GM12878 (cell line): ENCODE measurements at places on chromosomes 7 and 10.
A peak's percentile ranks its signal among the peaks of the same experiment; 100 is the strongest.

GRCh38 chr10:3036155-3037021, 31.0 kb upstream of the PFKP start:
- peak; percentile 52 for DNase-seq

- no peak for DNase-seq
These were observed 49.2 kb upstream of the R3HCC1L start for GRCh38 chr10:98085238-98085637.

GRCh38 chr10:129483430-129484010, 16.5 kb downstream of the MGMT start:
- DNase-seq: no peak

DNA sequence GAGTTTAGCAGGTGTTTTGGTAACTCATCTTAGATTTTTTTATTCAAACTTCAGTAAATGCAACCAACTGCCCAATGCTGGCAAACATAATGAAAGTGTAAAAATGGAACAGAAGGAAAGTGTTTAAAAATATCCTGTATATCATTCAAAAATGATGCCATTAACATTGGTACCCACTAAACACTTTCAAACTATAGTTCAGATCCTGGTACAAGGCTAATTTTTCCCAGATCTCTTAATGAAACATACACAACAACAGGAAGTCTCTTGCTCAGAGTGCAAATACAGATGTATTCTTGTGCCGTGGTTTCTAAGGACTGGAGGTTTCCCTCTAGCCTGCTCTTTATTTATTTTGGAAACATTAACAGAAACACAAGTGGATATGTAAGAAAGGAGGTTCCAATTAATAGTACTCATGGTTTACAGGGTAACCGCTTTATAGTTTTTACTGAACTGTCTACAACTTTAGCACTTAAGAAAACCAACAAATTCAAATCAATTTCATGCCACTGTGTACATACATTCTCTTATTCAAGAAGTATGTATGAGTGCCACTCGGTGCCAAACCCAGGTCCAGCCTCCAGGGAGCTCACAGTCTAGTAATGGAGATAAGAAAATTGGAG, 176.0 kb upstream of the AKR1E2 start:
- no peak for DNase-seq

DNA sequence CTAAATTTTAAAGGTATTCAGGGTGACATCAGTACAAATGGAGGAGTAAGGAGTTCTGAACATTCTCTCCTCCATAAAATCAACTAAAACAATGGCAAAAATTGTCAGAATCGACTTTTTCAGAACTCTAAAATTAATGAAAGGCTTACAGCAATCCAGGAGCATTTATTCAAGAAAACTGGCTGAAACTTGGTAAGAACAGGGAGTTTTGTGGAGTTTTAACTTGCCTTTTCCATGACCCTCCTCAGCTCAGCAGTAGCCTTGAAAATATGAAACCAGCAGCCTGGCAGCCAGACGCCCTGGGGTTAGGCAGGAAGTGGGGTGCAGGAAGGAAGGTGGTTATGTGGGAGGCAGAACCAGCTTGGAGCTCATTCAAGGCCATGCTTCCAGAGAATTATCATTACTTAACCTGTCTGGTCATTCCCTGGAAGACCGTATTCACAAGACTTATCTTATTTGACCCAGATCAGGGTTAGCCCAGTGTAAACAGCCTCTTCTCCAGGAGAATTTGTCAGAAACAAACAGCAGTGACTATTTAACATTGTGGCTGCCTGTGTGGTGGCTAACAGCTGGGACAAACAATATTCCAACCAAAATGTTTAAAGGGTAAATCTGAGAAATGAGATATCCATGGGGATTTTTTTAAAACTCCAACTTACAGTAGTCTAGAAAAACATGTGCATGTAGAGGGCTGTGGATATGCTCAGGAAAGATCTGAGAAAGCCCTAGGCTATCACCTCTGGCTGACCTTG, 75.7 kb upstream of the MACROH2A2 start:
- DNase-seq: no peak

DNA sequence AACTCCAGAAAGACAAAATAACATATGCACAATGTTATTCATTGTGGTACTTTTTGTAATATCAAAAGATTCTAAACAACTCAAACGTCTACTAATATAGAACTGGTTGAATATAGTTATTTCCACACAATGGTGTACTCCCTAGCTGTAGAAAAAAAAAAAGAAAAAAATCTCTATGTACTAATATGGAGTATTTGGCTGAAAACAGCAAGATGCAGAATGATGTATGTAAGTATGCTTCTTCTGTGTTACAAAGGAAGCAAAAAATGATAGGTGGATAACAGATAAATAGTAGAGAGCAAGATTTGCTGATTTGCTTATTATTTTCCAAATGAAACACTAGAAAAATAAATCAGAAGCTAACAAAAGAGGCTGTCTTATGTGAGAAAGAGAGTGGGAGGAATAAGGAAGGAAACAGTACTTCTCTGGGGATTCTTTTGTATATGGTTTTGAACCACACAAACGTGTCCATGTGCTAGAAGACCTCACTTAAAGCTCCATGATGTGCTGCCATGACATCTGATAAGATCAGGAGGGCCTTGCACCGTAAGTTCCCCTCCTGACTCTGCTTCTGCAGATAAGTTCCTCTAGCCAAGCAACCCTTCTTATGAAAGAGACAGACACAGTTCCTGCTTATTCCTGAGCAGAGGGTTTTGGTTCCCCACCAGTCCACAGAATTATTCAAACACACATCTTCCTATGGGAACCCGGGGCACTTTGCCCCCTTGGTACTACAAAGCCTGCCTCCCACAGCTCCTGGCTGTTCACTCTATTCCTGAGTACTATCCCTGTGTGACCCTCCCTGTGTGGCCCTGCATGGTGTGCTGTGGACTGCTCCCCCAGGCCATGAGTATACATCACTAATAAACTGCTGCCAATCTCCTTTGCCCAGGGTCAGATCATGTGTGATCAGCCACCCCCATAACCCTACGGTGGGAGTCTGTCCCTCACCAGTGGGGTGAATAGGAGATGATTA, 159.1 kb downstream of the CCDC71L start:
- no peak for DNase-seq

DNA sequence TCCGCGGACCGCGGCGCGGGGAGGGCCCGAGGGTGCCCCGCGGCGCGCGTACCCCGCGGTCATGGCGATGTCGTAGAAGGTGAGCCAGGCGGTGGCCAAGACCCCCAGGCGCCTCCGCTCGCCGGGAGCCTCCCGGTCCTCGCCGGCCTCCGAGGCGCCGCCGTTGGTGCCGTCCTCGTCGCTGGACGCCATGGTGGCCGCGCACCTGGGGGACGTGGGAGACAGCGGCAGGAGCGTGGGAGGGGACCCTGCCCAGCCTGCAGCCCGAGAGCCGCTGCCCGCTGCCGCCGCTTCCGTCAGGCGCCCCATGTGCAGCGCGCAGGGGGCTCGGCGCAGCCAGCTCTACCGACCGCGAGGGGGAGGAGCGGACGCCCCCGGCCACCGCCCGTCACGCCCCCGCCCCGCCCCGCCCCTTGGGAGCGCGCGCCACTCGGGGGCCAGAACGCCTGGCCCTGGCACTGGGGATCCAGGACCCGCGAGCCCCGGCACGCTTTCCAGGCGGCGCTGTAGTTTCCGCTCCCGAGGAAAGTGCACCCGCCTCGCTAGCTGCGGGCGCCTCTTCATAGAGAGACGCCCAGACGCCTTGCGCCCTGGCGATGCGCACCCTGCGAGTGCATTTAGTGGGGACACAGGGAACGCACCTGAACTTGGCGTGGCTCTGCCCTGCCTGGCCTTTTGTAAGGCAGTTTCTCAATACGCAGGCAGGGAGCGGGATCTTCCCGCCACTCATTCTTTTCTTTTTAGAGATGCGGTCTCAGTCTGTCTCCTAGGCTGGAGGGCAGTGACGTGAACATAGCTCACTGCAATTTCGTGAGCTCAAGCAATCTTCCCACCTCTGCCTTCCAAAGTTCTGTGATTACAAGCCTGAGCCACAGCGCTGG, at the start of gene HACD1:
HACD1 (minus strand) TSS at position 344 of the 881 bp plus-strand sequence; CDS start at position 309, 35 bp downstream.
- DNase-seq: no peak

DNA sequence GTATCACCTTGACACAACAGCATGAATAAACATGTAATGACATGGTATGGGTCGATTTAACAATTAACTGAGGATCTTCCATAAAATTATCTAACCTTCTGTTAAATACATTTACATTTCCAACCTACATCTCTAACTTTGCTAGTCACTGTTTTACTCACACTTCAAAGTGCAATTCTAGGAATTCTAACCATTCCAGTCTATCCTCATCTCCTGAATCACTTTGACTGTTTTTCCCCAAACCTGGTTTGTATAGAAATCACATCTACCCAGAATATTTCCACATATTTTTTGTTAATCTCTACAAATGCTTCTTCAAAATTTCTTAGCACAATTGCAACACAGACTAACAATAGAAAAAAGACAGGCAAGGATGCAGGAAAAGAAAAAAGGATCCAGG, 6.2 kb downstream of the ABI1 start:
- no peak for DNase-seq

- DNase-seq: no peak
These were observed 311.6 kb downstream of the CCDC3 start for GRCh38 chr10:12689893-12690292.

DNA sequence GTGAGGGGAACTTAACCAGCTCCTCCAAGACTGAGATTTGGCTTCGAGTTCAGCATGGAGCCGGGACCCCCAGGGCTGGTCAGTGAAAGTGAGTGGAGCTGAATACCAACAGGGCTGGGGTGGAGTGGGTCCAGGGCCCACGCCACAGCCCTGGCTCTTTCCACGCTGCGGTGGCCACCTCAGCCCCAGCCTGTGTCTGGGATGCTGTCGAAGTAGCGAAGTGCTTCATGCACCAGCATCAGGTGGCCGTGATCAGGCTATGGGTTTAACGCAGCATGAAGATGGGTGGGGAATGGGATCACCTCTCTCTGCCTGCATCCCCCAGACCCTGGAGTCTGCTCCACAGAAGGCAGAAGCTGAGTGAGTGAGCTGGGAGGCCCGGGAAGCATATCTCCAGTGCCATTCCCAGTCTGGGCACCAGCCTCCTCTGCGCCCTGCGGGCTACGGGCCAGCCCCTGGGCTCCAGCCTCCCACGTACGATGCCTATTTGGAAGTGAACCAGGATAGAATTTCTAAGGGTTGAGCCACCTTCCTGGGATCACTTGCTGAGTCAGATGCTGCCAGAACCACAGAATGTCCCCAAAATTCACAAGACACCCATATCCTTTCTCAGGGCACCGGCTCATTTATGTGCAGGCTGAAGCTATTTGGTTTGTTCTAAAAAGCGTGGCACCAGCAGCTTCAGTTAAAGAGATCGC, 131.1 kb upstream of the CHST15 start:
- no peak for DNase-seq

DNA sequence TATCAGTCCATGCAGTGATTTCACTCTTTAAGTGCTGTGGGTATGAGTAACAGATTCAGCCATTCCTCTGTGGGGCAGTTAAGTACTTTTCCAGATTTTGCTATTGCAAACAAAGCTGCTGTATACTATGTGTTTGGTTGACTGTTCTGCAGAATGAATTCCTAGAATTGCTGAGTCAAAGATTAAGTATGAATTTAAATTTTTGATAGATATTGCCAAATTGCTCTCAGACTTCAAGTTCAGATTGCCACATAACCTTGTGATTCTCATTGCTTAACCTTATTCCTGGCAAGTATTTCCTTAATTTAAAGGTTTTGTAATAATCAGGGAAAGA, 21.6 kb upstream of the SAR1A start:
- DNase-seq: no peak

DNA sequence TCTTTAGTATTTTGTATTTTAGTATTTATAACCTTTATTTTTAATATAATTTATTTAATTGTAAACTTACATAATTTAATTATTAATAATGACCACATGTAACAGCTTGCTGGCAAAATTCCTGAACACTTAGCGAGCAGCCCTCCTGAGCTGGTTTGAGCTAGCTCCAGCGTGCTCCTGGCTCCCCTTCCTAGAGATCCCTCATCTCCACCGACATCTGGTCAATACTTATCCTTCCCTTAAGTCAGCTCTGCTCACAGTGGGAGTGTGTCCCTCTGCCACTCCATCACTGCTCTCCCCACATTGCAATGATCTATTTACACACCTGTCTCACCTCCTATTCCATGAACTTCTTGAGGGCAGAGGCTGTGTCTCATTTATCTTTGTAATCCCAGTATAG, 20.6 kb upstream of the TBXAS1 start:
- DNase-seq: no peak

DNA sequence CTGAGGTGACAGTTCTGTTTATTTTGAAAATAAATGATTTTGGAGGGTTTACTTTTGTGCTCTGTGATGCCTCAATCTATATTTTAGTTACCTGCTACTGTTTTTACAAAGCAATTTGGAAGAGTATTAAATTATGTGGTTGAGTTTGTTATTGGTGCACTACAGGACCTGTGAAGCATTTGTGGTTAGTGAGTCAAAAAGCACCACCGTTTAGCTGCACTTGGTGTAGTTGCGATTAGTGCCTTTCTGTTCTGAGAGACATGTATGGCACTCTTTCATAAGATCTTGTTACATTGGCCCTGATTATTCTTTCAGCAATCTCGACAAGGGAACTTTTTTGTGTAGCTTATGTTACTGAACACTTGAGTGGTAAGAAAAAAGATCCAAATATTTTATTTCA, 132.2 kb downstream of the BBS9 start:
- DNase-seq: peak; percentile 5

DNA sequence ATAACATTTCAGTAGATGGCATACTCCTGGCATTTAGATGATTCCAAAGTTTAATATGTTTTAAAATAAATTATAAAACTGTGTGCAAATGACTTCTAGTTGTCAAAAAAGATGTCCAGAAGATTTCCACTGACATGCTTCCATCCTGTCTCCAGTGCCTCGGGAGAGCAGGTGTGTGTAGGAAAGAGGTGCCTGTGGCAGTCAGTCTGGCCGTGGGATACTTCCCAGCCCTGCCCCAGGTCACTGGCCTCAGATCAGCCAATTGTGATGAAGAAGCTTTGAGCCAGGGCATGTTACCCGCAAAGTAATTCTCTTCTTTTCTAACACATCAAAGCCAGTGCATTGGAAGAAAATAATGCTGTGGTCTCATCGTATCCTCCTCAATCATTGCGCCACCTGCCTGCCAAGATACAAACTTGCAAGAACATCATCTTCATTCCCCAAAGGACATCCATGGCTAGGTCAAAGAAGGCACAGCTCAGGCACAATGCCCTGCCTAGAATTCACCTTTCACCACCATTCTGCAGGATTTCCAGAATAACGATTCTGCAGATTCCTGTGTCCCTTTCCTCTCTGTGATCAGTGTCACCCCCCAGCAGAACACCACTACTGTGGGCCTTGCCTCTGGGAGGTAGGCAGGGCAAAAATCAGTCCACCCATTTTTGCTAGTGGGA, 6.3 kb upstream of the KCNMA1 start:
- no peak for DNase-seq

GRCh38 chr7:39035903-39036302, 58.2 kb downstream of the POU6F2 start:
- DNase-seq: no peak

GRCh38 chr10:4767033-4767814, 58.8 kb upstream of the AKR1E2 start:
- no peak for DNase-seq

GRCh38 chr7:52100-52499, 140.3 kb upstream of the FAM20C start:
- no peak for DNase-seq
